ENCODE measurements at places on chromosomes 12 and 14.

GRCh38 chr14:29740491-29740890 is 187.2 kb downstream of the PRKD1 start:
- peaks cover 28% of the 10 kb centered on the region for H3K4me1 ChIP-seq
- no peak for DNase-seq
- no peaks in the 10 kb centered on the region for H3K36me3 ChIP-seq
- H3K4me3 ChIP-seq = no peak overlapping the region

DNA sequence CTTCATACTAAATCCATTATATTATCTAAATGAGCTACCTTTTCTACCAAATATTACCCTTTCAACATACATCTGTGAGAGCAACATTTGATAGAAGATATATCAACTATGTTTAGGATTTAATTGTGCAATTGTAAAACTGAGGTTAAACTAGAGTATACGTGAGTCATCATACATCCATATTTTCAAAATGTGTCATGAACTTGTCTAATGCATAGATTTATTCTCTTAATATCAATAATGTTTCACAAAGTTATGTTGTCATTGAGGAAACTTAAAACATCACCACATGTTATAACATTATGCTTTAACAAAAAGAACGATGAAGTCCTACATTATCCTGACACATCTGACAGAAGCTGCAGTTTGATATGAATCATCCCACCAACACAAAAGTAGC is 645.5 kb upstream of the NOVA1 start:
- no peaks in the 10 kb centered on the region for H3K27me3 ChIP-seq
- H3K27ac ChIP-seq = no peak overlapping the region
- H3K4me1 ChIP-seq = no peaks in the 10 kb centered on the region
- no peak overlapping the region for H3K4me3 ChIP-seq
- DNase-seq = no peak

- peaks cover 21% of the 10 kb centered on the region for H3K4me1 ChIP-seq
- no peaks in the 10 kb centered on the region for H3K27me3 ChIP-seq
- DNase-seq = no peak
- H3K36me3 ChIP-seq = peaks cover 28% of the 10 kb centered on the region
- H3K4me3 ChIP-seq = no peak overlapping the region
- peak overlapping the region; percentile 47 for H3K27ac ChIP-seq
Measured at GRCh38 chr14:56294128-56294527, 175.9 kb downstream of the PELI2 start.

GRCh38 chr12:46384451-46385309 is 12.1 kb upstream of the SLC38A2 start:
- H3K4me3 ChIP-seq = peak overlapping the region; percentile 79
- no peaks in the 10 kb centered on the region for H3K36me3 ChIP-seq
- no peaks in the 10 kb centered on the region for H3K27me3 ChIP-seq
- peaks cover 21% of the 10 kb centered on the region for H3K4me1 ChIP-seq
- H3K27ac ChIP-seq = peak overlapping the region; percentile 93

DNA sequence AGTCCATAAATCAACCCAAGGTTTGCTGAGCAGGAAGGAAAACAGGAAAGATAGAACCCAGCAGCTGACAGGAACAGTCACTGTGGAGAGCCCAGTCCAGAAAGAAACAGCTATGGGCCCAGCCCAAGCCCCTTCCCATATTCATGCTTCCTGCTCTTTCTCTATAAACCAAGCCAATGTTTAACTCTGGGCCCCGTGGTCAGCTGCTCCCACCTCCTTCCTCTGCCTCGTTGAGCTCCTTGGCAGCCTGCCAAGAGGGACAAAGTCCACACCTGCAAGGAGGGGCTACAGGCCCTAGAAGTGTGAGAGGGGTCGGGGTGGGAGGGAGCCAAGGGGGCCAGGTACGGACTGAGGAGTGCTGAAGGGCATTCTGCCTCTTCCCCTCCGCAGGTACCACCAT is 10.0 kb downstream of the SLC6A13 start:
- H3K27me3 ChIP-seq = peaks cover 17% of the 10 kb centered on the region
- peak; percentile 50 for DNase-seq
- H3K4me3 ChIP-seq = peak overlapping the region; percentile 25
- H3K36me3 ChIP-seq = no peaks in the 10 kb centered on the region
- H3K4me1 ChIP-seq = peaks cover 28% of the 10 kb centered on the region

- H3K36me3 ChIP-seq = peaks cover 4% of the 10 kb centered on the region
- no peak overlapping the region for H3K4me3 ChIP-seq
- no peak overlapping the region for H3K27ac ChIP-seq
- peaks cover 47% of the 10 kb centered on the region for H3K4me1 ChIP-seq
Measured at GRCh38 chr12:90854136-90854689, 100.8 kb downstream of the CCER1 start.

DNA sequence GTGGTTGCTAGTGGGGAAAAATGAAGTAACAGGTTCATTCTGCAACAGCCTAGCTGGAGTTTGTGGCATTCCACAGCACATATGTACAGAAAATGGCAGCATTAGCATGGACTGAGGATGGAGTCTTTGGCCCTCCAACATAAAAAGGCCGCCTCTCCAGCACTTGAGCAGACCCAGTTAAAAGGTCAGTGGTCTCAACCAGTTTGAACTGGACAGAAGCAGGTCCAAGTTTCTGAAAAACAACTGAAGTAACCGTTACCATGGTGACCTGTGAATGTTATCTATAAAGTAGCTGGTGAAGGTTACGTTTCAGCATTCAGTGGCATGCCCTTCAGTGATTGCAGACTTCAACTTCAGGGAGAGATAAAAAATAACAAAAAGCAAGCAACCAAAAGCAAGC is 34.1 kb upstream of the OR10AD1 start:
- peaks cover 3% of the 10 kb centered on the region for H3K27me3 ChIP-seq
- H3K4me1 ChIP-seq = peaks cover 17% of the 10 kb centered on the region
- H3K36me3 ChIP-seq = peaks cover 1% of the 10 kb centered on the region
- peak; percentile 10 for DNase-seq

GRCh38 chr12:108254030-108254429 is 85.1 kb downstream of the CMKLR1 start:
- peaks cover 12% of the 10 kb centered on the region for H3K4me1 ChIP-seq
- no peaks in the 10 kb centered on the region for H3K36me3 ChIP-seq
- H3K27ac ChIP-seq = peak overlapping the region; percentile 25
- H3K4me3 ChIP-seq = no peak overlapping the region
